Inflammatory macrophage treated with lipopolysaccharide for 1 hour (primary cell): ENCODE measurements at places on chromosomes 7 and 10.

GRCh38 chr7:20219446-20220292 lies 2.5 kb upstream of the MACC1 start:
- DNase-seq = peak; percentile 100

DNA sequence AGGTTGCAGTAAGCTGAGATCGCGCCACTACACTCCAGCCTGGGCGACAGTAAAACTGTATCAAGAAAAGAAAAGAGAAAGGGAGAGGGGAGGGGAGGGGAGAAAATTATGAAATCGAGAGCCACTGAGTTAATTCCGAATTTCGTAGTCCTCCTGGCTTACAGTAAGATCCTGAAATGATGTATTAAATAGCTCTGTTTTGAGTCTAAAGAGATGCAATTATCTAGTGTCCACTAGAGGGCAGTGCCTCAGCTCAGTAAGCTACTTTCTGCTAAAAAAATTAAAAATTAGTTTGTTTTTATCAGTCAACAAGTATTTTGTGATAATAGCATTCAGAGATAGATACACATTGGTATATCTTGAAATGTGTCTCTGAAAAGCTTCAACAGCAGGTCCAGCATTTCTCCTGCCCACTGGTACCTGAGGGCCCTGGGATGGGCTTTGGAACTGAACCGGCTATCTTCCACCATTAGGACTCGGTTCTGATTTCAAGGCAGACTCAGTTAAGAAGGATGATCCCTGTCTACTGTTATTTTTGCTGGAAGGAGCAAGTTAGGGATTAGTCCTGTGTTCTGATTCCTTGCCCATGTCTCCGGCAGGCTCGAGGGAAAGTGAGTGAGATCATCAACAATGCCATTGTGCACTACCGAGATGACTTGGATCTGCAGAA lies 19.5 kb downstream of the TSPAN33 start:
- DNase-seq = peak; percentile 77

DNA sequence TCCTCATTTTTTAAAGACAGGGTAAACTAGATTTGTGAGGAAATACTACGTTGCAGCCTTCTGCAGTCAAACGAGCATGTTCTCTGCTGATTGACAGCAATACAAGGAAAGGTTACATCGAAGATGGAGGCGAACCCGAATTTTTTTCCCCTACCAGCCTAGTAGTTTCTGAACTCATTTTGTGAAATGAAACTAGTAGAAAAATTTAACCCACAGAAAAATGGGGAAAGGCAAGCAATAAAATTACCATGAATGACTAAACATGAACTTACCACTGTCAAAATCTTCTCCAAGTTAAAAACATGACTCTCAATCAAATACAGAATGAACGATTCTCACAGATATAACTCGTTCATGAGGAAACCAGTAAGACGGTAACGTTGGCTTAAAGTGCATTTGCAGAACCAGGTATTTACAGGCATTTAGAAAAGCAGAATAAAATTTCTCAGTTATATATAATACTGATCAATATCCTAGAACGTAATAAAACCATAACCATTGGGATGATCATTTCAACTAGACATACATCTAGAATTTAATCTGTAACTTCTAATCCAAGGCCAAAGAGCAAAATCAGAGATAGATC lies 73.9 kb downstream of the CELF2 start:
- no peak for DNase-seq

- DNase-seq = no peak
Measured at GRCh38 chr10:69457771-69458237, 6.5 kb downstream of the TSPAN15 start.

GRCh38 chr7:130993671-130994365 lies 259.8 kb upstream of the KLF14 start:
- DNase-seq = no peak

GRCh38 chr10:73893426-73893825 lies 17.5 kb upstream of the PLAU start:
- DNase-seq = no peak

- DNase-seq = no peak
Measured at GRCh38 chr7:148722340-148723165, 23.9 kb downstream of the CUL1 start.

- no peak for DNase-seq
Measured at GRCh38 chr10:24288581-24288980, 79.6 kb downstream of the KIAA1217 start.

DNA sequence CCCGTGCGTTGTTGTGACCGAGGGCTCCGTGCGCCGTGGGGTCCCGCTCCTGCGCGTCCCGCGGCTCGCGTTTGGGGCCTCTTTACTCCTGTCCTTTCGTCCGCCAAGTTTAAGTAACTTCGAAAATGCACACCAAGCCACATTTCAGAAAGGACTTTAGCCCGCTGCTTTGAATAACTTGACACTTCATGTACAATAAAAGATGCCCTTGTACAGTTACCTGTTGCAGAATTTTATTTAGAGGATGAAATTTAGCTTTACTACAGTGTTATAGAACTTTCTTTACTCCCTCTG lies 459 bp downstream of the SUGCT start:
- no peak for DNase-seq

DNA sequence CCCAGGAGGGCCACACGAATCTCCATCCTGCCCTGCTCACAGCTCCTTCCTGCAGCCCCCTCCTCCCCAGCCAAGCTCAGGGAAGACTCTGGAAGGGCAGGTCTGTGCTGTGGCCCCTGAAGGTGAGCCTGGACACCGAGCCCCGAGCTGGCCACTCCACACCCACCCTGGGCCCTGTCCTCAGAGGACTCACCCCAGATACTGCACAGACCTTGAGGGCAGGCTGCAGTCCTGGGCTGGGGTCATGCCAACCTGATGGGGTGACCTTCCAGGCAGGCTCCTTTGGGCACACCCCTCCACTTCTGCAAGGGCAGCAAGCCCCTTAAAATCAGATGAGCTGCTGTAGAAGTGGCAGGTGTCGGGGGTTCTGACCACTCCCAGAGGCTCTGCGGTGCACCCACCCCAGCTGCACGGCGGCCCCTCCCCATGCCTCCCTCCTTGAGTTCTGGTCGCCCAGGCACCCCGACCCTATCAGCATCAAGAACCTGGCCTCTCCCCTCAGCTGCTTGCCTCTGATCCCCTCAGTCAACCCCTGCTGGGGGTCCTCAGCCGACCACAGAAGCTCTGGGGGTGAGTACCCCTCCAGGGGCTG lies 24.3 kb downstream of the YKT6 start:
- DNase-seq = no peak

GRCh38 chr7:23011222-23011924 lies 2.6 kb downstream of the HYCC1 start:
- no peak for DNase-seq

GRCh38 chr10:104143829-104144228 lies 21.9 kb downstream of the SFR1 start:
- DNase-seq = no peak

DNA sequence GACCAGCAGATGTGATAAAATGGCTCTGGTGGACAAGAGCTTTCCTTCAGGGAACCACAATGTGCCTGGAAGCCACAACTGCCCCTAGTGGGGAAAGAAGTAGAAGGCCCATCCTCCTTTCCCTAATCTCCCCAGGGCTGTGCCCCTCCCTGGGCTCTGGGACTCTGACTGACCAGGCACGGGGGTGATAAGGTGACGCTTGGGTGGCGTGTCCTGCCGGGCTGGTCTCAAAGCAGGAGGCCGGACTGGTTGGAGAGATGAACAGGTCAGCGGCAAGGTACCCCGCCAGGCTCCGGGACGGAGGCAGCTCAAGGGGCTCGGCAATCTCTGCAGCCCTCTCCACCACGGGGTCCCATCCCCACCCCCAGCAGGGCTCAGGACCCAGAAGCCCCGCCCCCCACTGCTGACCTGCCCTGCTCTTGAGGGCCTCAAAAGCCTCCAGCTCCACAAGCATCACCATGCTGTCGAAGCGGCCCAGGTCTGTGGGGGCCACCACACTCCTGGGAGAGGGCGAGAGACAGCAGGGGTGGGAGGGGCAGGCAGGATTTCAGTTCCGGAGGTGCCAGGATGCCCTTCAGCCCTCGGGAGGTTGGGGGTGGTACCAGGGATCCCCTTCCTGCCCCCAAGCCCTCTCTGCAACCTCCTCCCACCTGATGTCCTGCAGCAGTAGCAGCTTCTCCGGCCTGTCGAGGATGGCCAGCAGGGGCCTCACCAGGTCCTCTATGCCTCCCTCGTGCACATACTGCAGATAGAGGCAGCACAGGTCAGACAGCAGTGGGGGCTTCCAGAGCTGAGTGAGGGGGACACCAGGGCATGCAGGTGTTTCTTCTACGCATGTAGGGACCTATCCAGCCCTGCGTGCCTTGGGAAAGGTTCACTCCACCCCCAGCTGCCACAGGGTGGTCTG lies 12.2 kb downstream of the LZTS2 start:
- no peak for DNase-seq

- DNase-seq = no peak
Measured at GRCh38 chr10:130220251-130221185, 84.3 kb downstream of the GLRX3 start.

- DNase-seq = no peak
Measured at GRCh38 chr10:7258948-7259523, 151.8 kb downstream of the SFMBT2 start.

DNA sequence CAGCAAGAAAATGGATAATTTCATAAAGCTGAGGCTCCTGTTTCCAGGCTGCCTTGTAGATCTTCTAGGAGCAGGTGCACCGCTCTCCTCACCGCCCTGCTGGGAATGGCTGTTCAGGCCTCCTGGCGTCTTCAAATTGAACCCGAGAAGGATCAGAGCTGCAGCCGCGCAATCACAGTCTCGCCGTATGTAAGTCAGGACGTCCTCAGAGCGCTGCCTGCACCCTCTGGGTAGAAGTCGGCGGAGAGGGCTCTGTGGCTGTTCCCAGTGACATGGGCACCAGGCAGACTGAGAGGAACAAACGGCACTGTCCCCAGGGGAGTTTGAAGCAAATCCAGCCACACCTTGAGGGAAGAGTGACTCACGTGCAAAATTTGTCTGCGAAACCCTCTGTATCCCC lies 476.9 kb downstream of the TCERG1L start:
- DNase-seq = no peak

DNA sequence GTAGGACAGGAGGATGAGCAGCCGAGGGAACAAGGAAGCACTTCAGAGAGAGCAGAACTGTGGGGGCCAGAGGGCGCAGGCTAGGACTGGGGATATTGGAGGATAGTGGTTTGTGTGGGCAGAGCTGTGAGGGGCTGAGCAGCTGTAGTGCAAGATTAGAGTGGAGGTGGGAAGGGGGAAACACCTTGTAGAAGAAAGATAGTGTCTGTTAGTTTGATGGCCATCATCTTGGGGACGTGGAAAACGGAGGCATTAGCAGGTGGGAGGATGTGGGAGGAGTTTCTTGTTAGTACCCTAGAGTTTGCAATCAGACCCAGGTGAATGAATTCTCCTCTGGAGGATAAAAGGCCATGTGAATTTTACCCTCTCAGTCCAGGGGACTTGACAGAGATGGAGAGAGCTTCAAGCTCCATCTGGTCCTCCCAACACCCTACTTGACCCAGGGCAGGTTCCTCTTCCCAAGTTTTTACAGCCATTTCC lies 34.0 kb downstream of the PRSS2 start:
- DNase-seq = no peak

DNA sequence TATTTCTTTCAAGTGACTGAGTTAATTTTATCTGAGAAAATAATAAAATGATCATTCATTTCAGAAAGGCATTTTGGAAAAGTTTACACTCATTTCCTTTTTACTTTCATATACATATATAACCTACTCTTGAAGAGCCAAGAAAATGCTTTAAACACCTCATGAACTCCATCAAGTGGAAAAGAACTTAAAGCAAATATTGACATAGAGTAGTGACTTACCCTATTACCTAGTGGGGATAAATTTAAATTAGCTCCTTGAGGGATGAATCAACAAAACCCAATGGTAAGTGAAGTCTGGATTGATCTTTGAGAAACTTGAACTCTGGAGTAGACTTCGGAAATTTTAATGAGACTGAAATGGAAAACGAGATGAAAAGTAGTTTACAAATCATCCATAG lies 88.6 kb downstream of the TMEM26 start:
- DNase-seq = no peak

- no peak for DNase-seq
Measured at GRCh38 chr7:1662767-1663166, 7.3 kb upstream of the ELFN1 start.

DNA sequence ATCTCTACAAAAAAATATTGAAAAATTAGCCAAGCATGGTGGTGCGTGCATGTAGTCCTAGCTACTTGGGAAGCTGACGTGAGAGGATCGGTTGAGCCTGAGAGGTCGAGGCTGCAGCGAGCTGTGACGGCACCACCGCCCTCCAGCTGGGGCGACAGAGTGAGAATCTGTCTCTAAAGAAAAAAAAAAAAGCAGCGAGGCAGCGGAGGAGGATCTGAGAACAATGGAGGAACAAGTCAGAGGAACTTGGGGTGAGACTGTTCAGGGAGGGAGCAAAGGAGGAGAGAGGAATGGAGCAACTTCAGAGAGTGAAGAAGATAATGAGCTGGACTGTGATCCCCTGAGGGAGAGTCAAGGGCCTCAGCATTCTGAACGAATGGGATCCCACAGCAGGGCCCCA lies 85.4 kb downstream of the MKX start:
- DNase-seq = peak; percentile 42

GRCh38 chr7:34064519-34065158 lies 159.3 kb downstream of the BMPER start:
- no peak for DNase-seq

- DNase-seq = no peak
Measured at GRCh38 chr10:102644066-102644645, at the start of gene TRIM8. Gene TRIM8 (plus strand): TSS chr10:102644479. CDS start chr10:102644618, 139 bp downstream.

DNA sequence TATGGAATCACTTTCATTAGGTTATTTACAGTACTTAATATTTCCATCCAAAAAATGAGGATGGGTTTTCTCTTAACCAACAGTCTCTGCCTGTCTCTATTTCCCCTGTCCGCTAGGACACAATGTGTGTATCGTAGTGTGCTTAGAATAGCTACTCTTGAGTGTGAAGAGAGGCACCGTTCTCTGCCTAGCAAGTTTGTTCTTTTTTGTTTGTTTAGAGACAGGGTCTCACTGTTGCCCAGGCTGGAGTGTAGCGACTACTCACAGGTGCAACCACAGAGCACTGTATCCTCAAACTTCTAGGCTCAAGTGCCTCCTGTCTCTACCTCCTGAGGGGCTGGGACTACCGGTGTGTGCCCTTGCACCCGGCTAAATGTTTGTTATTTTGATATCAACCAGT lies 121.9 kb downstream of the ANK3 start:
- no peak for DNase-seq

- DNase-seq = no peak
Measured at GRCh38 chr10:20853276-20853675, 43.8 kb downstream of the NEBL start.

- no peak for DNase-seq
Measured at GRCh38 chr10:77864151-77864851, 62.3 kb downstream of the DLG5 start.

DNA sequence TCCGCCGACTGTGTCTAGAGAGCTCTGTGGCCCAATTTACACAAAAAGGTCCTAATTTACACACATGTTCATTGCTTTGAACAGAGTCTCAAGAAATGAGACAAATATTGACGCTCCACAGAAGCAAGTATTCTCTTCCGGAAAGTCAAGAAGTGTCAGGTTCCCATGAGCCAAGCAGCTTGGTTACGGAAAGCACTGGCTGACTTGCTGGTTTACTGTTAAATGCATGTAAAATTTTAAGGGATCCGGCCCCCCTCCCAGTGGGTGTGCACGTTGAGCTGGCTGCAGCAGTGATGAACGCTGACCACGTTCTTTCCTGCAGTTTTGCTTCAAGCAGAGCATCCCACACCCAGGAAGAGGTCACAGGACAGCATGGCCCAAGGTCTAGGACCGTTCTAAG lies 76.8 kb downstream of the DIP2C start:
- DNase-seq = no peak

- no peak for DNase-seq
Measured at GRCh38 chr10:30502266-30503060, 68.5 kb downstream of the MAP3K8 start.
